ENCODE measurements at places on chromosomes 3 and 15.

- DNase-seq: no peak
Observed at GRCh38 chr3:99357131-99357530, 281.3 kb upstream of the COL8A1 start.

GRCh38 chr15:25673351-25673750 is 189.8 kb downstream of the ATP10A start:
- DNase-seq: no peak

DNA sequence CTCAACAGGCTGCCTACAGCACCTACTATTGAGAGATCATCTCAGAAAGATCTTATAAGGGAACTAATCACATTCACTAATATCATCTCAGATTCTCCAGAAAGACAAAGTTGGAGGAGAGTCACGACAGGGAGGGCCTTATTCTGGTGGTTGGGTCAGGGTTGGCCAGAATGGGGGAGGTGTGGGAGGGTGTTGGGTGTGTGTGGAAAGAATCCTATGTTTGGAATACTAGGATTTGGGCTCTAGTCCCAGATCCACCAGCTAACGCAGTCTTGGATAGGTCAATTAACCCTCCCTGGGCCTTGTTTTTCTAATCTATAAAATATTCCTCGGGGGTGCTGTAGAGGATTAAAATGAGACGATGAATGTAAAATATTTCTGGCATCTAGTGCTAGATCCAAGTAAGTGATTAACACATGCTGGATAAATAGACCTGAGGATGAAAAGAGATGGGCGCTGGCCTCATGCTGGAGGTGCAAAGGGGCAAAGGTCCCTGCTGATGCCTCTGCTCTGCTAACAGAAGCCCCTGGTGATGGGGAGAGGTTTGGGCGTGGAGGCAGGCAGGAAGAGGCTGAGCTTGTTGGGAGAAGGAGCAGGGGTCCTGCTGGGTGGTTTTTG is 67.6 kb upstream of the ETV5 start:
- no peak for DNase-seq

DNA sequence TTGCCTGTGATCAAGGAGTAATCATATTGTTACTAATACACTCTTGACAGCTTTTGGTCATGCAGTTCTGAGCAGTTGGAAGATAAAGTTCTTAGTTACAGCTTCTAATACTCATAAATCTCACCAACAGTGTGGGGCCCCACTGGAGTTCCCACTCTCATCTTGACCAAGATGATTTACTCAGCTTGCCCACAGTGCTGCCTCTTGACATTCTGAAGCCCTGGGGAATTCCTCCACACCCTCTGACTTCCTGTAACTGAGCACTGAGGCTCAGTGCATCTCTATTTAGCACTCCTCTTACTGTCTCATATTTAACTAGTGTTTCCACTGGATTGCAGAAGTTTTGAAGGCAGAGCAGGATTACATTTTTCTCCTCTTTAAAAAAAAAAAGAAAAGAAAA is 1.9 kb upstream of the ARL6IP5 start:
- DNase-seq: no peak
